C1 segment of cervical spinal cord (tissue), 14 donors: ENCODE measurements at places on chromosomes 1 and 21.

- DNase-seq = no peak
Measured at GRCh38 chr1:92483610-92484471, 2.9 kb downstream of the GFI1 start.

DNA sequence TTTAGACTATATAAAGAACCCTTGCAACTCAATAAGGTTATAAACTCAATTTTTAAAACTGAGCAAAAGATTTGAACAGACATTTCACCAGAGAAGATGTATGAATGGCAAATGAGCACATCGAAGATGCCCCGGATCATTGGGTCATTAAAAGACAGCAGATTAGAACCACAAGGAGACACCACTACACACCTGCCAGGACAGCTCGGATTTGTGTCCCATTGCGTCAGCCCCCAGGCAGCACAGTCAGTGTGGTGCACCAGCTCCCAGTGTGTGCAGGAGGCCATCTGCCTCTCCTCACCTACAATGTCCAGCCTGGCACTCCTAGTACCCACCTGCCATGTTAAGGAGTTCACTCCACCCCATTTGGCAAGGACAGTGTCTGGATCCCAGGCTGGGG lies 61.1 kb upstream of the LRP8 start:
- DNase-seq = no peak

- DNase-seq = no peak
Measured at GRCh38 chr21:37749132-37749531, 167.1 kb downstream of the KCNJ6 start.

DNA sequence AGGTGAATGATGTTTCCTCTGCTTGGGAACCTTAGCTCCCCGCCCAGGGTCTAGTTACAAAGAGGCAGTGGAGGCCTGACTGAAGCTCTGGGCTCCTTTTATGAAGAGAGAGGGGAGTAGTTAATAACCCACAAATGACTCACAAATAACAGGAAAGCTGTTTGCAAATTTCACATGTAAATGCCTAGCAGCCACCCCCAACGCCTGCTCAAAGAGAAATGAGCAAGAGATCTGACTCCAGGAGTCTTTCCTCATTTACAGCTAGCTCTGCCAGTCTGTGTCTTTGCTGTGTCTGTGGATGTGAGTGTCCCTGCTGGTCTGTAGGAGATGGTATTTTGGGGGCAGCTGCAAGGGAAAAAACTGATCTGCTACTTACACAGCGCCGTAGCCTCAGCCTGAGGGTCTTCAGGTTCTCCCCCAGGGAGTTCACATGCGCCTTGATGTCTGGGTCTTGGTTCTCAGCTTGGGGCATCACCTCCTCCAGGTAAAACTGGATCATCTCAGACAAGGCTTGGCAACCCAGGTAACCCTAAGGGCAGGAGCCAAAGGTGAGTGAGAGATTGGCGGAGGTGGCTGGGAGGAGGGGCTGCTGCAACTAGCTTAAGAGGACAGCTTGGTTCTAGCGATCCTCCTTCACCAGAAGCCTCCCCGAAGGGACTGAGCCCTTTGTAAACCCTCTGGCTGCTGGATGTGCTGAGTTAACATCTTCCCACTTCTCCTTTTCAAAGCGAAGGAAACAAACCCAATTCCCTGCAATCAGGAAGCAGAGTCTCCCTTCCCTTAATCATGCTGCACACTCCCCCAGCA lies at the start of gene IL19:
Gene IL19, plus strand, starts transcription at position 243 of the 807 bp plus-strand sequence. CDS start 65,890 bp downstream, outside the sequence.
- DNase-seq = no peak

- no peak for DNase-seq
Measured at GRCh38 chr1:6757719-6758435, 27.4 kb upstream of the CAMTA1 start.
